GM20000 (cell line): ENCODE measurements at places on chromosomes 6 and 20.
A peak's percentile ranks its signal among the peaks of the same experiment; 100 is the strongest.

GRCh38 chr6:35435074-35435837 lies 16.9 kb upstream of the FANCE start:
- no peak for DNase-seq

GRCh38 chr20:31570735-31571617 lies 34.1 kb upstream of the ID1 start:
- no peak for DNase-seq

GRCh38 chr20:20524756-20525155 lies 156.9 kb downstream of the INSM1 start:
- no peak for DNase-seq

- DNase-seq = peak; percentile 27
Measured at GRCh38 chr6:138162111-138162954, 594 bp downstream of the ARFGEF3 start.

DNA sequence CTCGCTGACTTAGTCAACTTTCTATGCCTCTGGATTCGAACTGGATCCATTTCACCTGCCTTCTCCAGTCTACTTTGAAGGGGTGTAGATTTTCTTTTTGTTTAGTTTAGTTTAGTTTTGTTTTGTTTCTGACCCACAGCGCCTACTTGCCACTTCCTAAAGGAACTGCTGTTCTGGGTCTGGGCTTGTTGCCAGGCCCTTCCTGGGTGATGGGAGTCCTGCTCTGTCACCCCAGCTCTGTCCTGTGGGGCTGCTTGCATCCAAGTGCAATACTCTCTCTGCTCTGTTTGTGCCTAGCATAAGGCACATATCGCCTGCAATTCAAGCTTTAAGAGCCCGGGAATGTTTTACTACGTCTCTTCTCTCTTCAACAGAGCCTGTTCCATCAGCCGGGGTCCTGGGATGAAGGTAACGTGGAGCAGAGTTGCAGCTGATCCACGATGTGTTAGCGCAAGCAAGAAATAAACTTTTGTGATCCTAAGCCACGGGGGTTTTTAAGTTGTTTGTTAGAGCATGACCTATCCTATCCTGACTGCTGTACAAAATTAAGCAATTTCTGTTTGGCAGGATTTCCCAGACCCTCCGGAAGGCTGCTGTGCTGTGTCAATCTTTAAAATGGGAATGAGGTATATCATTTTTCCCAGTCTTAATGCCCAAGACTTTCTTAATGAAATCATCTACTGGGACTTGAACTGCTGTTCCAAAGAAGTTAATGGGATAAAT lies 30.9 kb upstream of the TAGAP start:
- DNase-seq = no peak

DNA sequence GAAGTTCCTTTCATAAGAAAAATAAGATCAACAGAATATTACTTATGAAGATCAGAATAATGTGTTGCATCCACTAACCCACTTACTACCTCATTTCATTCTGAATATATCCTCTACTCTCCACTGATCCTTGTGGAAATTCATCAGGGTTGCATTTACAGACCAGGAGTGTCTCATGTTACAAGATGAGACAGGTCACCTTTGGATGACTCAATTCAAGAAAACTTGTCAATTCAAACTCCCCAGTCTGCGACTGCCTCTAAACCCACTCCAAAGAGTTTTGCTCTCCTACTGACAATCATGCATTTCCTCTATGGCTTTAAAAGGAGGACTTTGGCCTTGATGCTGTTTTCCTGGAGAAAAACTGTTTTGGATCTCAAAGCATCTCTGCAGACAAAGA lies 68.4 kb downstream of the ID4 start:
- DNase-seq = no peak

- no peak for DNase-seq
Measured at GRCh38 chr6:156283091-156283490, 494.1 kb upstream of the ARID1B start.

DNA sequence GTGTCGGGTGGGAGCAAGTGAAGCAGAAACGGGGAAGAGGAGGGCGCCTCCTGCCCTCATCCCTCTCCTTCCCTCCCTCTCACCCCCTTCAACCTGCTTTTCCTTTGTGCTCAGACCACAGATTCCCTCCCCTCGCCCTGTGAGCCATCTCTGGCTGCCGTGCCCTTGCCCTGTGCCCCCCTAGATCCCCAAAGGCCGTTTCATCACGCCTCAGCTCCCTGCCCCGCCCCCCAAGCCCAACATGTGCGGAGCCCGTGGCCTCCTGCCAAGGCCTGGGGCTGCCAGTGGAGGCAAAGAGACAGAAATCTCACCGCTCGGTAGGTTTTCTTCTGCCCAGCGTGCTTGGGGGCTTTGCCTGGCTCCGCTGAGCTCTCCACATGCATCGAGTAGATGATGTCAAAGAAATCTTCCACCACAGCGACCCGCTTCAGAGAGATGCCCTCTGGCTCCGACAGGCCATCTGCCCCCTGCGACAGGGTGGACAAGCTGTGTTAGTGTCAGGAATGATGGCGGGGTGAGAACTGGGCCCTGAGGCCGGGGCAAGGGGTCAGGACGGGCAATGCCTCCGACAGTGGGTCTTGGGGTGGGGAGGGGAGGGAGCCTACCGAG lies 57.6 kb downstream of the NOL4L start:
- no peak for DNase-seq

DNA sequence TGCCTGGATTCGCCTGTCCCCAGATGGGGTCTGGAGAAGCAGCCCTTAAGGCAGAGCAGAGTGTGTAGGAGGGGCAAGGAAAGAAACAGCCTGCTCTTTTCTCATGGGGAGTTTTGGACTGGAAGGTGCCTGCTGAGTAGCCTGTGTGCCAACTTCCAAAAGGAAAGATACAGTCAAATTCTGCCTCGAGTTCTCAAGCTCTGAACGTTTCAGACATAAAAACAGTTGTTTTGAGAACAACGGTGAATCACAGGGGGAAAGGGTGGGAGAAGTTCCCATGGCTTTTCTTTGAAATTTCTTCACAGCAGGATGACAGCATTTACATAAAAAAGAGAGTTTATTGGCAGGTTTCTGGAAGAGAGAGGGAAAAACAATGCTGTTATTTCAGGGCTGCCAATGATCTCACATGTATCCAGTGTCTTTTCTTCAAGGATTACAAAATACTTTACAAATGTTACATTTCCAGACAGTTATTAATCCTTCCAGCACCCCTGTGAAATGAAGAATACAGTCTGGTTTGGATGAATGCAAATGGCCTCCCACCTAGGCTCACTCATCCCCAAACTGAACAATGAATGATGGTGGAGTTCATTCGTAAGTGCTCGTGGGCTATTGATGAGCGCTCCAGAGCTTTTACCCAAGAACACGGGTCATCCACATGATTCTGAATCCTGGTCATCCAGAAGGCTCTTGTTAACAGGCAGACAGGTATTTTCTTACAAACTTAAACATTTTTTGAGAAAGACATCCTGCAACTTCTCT lies 33.8 kb upstream of the ECI2 start:
- DNase-seq = no peak

GRCh38 chr6:111418971-111419693 lies 63.9 kb downstream of the REV3L start:
- DNase-seq = no peak

GRCh38 chr6:169851641-169852503 lies 100.5 kb downstream of the ERMARD start:
- no peak for DNase-seq
